Stimulated activated CD8-positive, alpha-beta memory T cell treated with anti-CD3 and anti-CD28 coated beads, Interleukin-7, amount 100 ng/mL, for 1 hour (primary cell): ENCODE measurements at places on chromosomes 2 and 18.

GRCh38 chr2:36058953-36059352 is 296.6 kb upstream of the CRIM1 start:
- no peak for DNase-seq

DNA sequence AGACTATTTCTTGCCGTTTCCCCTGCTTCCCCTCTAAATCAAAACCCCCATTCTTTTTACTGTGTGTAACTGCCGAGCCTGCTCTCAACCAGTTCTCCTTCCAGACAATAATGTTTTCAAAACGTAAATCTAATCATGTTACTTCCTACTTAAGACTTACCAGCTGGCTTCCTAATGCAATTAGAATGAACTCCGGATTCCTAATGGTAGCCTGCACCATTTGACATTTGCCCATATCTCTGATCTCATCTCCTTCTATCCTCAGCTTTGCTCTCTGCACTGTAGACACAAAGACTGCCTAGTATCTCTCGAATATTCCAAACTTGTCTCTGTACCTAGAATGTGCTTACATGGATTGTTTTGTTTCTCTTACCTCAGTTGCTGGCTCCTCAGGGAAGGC is 12.9 kb downstream of the TTL start:
- DNase-seq, result no peak

- no peak for DNase-seq
Measured at GRCh38 chr18:40849886-40850285, 1105.1 kb upstream of the PIK3C3 start.

DNA sequence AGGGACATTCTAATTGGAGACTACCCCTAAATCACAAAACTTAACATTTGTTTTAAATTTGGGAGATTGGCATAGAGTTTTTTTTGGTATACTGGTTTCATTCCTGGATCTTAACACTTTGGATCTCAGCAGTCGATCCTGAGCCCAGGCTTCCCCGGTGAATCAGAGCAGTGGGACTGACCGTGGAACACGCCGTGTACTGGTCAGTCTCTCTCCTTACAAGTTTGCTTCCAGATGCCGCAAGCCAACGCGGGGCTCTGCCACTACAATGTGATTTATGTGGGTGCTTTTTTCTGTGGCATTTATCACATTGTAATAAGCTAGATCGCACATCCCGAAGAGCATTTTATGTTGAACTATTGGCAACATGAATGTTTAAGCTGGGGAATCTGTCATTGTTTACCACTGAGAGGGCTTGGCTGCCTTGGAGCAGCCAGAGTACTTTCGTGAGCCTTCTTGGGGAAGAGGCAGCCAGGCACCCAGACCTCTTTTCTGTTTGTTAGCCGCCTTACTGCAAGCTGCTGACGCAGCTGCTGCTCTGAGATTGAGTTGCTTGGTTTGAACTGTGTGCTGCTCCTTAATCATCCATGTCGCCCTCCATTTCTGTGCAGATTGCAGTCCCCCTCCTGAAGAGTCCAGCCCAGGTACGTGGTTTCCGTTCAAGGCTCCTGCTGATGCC is 49.3 kb downstream of the COA5 start:
- DNase-seq, result no peak

DNA sequence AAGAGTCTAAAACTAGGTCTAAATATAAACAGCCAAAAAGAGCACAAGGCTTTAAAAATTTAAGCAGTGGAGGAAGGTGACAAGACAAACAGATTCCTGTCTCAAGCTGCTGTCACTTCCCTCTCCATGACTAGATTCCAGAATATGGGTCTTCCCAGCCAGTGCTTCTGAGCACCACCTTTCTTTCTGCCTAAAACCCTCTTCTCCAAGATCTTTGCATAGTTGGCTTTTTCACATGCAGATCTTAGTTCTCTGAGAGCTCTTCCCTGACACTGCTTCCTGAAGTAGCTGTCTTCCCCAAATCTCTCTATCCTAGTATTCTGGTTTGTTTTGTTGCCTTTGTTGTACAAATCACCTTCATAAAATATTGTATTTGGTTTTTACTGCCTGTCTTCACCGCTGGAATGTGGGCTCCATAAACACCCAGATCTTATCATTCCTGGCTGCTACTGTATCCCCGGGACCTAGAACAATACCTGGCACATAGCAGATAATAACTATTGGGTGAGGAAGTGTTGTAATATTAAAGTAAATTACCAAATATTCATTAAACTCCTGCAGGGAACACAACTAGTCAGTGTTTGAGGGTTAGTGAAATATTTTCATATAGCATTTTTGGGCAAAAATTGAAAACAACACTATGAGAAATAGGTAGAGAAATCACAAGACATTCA is 150.2 kb downstream of the CCDC85A start:
- DNase-seq, result no peak

DNA sequence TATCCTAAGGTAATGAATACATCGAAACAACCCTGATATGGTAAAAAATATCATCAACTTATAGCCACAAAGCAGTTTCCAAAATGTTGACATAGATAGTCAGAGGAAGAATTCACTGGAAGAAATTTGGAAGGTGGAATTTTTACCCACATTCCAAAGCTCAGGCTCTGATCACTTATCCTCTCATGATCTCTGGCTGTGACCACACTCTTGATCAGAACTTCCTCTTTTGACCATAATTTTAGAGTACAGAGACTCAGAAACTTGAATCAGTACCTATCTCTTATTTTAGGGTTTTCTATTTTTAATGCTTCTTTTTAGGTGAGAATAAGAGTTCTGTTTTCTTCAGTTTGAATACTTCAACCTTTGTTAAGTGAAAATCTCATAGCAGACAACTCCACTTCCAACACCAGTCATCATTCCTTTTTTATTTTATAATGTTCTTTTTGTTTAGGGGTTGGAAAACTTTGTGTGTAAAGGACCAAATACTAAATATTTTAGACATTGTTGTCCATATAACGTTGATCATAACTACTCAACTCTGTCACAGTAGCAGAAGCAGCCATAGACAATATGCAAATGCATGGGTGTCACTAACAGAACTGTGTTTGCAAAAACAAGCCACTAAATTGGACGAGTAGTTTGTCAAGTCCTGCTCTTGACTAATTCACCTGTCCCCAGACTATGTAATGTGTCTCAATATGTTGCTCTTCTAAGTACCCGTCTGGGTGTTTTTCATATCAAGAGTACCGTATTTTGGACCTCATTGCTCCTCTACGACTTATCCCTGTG is 891.6 kb upstream of the CRIM1 start:
- DNase-seq, result no peak
